ENCODE measurements at places on chromosomes 4 and X.

DNA sequence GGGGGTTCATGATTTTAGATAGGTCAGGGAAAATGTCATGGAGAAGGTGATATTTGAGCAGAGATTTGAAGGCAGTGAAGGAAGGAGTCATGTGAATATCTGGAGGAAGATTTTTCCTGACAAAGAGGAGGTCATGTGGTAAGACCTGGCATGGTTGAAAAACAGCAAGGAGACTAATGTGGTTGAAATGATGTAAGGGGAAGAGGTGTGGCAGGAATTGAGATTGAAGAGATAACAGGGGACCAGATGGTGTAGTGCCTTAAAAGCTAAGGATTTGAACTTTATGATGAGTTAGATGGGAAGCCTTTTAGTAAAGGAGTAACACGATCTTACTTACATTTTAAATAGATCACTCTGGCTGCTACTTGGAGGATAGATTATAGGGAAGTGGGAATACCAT is 210.9 kb downstream of the RTL9 start:
- DNase-seq: no peak

- no peak for DNase-seq
Observed at GRCh38 chr4:130143656-130144055, 1047.7 kb downstream of the C4orf33 start.

- peak; percentile 88 for DNase-seq
Observed at GRCh38 chr4:25172961-25173915, 13.0 kb upstream of the SEPSECS start.

DNA sequence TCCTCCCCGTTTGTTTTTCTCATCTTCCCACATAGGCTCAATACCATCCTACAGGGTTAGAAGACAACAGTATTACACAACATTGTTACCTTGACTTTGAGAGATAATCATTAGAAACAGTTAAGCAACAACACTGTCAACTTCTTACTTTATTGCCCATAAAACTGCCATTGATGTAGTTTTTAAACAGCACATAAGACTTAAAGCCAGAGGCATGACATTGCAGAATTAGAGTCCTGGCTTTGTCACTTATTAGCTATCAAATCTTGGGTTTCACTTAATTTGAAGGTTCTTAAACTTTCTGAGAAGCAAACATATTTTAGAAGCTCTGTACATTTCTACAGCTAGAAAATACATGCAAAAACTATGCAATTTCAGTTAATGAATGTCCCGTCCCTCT is 41.8 kb downstream of the EIF4E start:
- DNase-seq: no peak

DNA sequence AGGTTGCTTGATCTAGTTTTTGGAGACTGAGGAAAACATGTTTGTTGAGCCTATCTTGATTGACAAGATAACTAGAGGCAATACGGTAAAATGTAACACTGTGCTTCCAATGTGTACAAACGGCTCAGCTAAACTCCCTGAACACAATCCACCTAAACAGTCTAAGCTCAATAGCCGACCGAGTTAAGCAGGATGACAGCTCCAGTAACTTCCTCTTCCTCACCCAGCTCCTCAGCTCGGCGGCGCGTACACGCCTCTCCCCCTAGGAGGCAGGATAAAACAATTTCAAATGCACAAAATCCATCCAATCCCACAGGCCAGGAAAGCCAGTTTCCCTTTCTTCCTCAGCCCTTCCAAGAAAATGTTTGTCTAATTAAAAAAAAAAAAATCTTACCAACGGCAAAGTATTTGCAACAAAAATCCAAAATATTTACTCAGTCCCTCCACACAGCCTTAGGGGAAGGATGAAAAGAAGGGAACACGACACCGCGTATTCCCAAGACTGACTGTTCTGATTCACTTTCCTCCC is 1.0 kb downstream of the CNOT6L start:
- peak; percentile 91 for DNase-seq

- no peak for DNase-seq
Observed at GRCh38 chr4:125140966-125141495, 173.7 kb upstream of the FAT4 start.

DNA sequence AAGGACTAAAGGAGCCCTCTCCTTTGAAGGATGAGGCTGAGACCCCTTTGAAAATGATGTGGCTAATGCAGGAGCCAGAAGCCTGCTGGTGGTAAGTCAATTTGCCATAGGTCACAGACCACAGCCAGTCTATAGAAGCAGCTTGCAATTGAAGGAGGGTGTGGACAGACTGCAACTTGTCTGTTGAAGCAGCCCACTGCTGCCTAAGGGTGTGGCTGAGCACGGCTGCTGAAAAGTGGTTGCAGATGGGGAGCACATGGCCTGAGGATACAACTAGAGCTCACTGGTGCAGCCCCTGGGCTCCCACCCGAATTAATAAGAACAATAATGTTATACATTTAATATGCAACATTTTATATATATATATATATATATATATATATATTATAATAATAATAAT is 11.4 kb upstream of the EXOC1L start:
- no peak for DNase-seq
